ENCODE measurements at places on chromosomes 3 and 15.
A peak's percentile ranks its signal among the peaks of the same experiment; 100 is the strongest.

- DNase-seq: peak; percentile 46
Observed at GRCh38 chr15:56732135-56732885, 999 bp downstream of the ZNF280D start.

DNA sequence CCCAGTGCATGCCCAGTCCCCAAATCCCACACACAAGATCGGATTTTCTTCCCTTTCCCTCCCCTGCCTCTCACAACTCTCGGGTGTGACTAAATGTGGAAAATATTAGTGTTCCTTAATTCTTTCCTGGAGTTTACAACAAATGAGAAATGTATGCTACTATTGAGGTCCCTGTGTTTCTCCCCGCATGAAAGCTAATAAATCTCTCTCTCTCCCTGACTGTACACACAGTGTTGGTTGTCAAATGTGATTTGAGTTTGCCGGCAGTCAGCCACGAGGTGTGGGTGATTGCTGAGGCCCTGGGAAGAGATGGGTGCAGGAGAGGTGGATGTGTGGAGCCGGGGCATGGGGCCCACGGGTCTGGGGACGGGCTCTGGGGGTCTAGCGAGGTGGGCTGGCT is 161.4 kb upstream of the IQSEC1 start:
- DNase-seq: no peak

- no peak for DNase-seq
Observed at GRCh38 chr15:89436560-89437311, 59.6 kb downstream of the RHCG start.

- no peak for DNase-seq
Observed at GRCh38 chr15:38299216-38299615, 46.6 kb downstream of the SPRED1 start.

DNA sequence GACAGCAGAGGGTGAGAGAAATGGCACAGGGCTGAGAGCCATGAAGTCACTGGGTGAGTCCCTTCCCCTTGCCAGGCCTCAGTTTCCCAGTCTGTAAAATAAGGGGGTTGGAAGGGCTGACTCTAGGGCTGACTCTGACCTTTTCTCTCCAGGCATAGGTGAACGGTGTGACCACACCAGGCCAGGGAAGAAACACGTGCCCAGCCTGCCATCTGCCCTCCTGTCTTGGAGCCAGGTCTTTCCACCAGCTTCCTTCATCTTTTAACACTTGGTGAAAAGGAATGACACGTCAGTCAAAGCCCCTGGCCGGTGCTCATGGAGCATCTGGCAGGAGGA is 74.4 kb downstream of the CPN2 start:
- no peak for DNase-seq

- no peak for DNase-seq
Observed at GRCh38 chr3:105708980-105709379, 159.8 kb downstream of the CBLB start.

- no peak for DNase-seq
Observed at GRCh38 chr15:100934166-100934565, 15.0 kb downstream of the LRRK1 start.

DNA sequence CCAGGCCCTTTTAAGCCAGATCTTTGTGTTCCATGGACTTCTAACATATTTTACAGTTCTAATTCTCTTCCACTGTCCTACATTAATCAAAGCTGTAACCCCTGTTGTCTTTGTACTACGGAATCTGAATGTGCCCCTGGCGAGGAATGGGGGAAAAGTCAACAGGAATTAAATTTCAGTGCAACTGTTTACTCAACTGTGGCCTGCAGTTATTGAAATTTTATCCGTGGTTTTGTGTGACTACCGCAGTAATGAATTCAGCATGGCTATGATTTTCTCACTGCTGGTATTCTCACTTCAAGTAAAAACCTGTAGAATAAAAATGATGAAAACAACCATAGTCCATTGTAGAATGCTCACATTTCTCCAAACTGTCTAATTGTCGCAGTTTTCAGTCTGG is 388.0 kb downstream of the FOXP1 start:
- DNase-seq: no peak

DNA sequence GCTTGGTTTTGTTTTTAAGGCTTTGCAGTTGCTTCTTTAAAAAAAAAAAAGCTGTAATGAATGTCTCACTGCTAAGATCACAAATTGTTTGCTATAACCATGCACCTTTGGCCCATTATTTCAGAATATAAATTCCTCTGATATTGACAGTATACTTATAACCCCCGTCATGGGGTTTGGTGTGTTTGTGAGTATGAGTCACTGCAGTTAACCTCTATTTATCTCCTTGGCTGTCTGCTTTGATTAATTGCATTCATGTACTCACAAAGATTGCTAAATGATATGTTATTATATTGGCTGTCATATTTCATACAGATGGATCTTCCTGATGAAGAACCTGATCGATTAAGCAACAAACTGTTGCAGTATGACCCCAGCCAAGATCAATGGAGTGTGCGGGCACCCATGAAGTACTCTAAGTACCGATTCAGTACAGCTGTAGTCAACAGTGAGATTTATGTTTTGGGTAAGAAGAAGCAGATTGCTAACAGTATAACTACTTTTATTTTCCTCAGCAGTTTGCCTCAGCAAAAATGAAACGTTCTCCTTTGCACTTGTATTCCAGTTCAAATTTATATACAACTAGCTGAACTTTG is 14.9 kb downstream of the KBTBD12 start:
- no peak for DNase-seq

- no peak for DNase-seq
Observed at GRCh38 chr3:11006986-11007933, 14.7 kb downstream of the SLC6A1 start.

- DNase-seq: no peak
Observed at GRCh38 chr15:88908697-88909621, 4.2 kb downstream of the MFGE8 start.

DNA sequence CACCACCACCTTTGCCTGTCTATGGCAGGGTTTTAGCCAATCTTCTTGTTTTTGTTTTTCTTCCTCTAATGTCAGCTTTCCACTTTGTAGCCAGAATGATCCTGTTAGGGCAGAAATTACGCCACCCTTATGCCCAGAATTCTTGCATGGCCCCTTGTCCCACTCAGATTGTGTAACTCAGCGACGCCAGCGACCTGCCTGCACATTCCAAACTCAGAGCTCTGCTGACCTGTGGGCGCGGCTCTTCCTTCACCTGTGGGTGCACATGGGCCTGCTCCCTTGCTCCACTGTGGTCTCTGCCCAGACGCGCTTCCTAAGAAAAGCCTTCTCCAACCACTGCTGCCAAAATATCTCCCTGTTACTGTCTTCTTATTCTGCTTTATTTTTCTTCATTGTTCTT is 45.0 kb downstream of the MED12L start:
- no peak for DNase-seq

- DNase-seq: no peak
Observed at GRCh38 chr3:150972366-150973071, at the start of gene CLRN1. Gene CLRN1 (minus strand): TSS chr3:150972727. CDS start chr3:150972708, 19 bp downstream.

- no peak for DNase-seq
Observed at GRCh38 chr15:101481917-101482525, 7.5 kb downstream of the PCSK6 start.

DNA sequence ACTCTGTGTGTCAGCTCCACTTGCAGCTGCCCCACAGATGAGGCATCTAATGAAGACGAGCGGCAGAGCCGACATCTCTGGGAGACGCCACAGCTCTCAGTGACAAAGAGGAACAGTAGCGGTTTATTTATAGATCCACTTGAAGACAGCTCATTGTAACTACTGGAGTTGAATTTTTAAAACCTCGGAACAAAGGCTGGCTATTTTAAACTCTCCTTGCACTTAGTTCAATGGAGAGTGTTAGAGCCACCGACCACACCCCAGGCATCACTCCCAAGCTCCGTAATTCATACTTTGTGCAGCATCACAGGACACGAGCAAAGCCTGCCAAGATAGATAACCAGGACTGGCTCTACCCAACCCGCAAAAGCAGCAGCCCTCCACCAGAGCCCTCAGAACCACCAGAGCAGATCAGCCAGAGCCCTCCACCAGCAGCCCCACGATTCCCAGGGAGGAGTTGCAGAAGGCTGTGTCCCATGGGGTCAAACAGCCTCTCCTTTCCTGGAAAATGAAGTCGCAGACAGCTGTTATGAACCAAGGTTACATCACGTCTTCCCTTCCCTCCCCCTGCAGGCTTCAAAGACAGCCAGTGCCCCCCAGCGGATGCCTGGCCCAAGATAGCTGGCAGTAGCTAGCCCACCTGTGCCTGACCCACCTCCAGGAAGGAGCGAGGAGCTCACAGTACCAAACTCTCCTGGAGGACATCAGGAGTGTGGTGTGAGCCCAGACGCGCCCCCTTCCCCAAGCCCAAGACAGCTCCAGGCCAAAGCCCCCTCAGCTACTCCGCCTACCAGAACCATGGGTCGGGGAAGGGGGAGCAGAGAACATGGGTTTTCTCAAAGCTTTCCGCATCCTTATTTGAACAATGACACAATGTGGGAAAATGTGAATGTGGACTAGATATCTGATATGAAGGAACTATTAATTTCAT is 45.7 kb downstream of the POC1A start:
- no peak for DNase-seq

DNA sequence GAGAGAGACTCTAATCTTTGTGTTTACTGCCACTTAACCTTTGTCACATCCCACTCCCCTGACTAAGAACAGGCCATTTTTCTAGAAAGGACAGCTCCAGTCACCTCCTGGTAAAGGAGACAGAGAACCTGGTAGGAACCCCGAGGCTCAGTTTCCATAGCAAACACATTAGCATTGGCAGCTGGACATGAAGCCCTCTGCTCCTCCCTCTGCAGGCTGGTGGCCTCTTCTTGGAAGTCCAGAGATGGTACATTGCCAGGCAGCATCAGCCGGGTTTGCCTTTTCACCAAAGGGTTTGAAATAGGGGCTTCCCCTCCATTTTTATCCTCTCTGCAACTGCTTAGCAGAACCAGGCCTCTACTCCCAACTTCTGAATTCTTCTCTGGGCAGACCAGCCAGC is 213.4 kb upstream of the SEMA6D start:
- no peak for DNase-seq

DNA sequence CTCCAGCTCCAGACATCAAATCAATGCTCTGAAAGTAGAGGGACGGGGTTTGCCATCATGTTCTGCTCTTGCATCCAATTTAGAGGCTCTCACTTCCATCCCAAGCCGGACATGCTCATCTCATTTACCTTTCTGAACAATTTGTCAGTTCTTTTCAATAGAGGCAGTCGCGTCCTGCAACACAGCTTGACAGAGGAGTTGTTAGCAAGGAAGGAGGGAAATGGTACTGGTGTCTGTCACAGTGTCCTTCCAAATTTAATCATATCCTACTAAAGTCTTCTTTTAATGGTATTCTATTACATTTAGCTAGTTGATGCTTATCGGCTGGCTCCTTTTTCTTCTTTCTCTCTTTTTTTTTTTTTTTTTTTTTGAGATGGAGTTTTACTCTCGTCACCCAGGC is 45.6 kb downstream of the HHLA2 start:
- no peak for DNase-seq
